ENCODE measurements at places on chromosomes 5 and 9.

DNA sequence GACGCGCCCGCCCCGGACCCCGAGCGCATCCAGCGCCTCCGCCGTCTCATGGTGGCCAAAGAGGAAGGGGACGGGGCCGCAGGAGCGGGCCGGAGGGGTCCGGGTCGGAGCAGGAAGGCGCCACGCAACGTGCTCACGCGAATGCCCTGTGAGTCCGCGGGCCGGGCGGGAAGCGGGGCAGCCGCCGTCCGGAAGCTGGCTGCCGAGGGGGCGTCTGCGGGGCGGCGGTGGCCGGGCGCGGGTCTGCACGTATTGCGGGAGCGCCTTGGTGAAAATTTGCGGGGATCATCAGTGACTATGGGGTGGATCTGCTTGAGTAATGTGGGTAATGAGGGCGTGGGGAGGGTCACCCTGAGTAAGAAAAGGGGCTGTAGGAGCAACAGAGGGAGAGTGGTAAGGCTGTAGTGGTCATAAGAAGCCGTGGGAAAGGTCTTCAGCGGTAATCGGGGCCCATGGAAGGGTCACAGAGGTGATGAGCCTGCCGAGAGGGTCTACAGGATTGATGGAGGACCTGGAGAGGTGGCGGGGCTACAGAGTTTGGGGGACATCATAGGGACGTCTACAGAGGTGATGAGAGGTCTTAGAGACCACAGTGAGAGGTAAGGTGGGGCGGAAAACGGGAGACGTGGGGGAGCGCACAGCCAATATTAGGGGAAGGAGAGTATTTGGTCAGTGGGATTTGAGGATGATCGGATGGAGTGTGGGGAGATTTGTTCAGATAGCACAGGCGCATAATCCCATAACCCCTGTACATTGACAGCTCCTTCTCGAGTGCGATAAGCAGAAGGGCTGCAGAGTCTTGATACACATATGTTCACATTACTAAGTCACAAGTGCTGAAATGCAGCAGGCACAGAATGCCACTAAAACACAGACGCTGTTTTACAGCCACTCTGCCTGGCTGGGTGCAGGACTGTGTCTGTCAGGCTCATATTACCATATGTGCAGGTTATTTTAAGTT is 819 bp downstream of the LSM11 start:
- no peak for DNase-seq

- no peak for DNase-seq
These were observed 546.3 kb downstream of the EBF1 start for GRCh38 chr5:158553195-158553961.

- DNase-seq = no peak
These were observed 20.0 kb downstream of the JMY start for GRCh38 chr5:79255786-79256557.

DNA sequence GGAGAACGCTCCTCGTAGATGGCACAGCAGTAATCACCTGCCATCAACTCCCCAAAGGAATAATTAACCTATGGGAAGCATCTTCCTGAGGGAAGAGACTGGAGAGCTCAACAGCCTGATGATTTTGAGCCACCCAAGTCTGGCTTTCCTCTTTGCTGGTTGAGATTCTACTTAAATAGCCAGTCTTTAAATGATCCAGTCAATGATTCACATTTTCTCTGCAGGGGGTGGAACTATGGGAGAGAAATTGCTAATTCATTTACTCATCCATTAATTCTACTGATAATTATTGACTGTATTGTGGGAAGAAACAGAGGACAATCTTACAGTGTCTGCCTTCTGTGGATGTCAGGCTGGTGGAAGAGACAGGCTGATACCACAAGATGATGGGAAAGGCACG is 355.0 kb upstream of the PANK3 start:
- DNase-seq = no peak

- DNase-seq = no peak
These were observed 93.9 kb upstream of the FTMT start for GRCh38 chr5:121757753-121758152.

All from NCI-H187 treated with DMSO at 0.1 percent for 48 hours (cell line).